Activated CD8-positive, alpha-beta memory T cell treated with anti-CD3 and anti-CD28 coated beads for 1 hour (primary cell): ENCODE measurements at places on chromosomes 4 and X.

DNA sequence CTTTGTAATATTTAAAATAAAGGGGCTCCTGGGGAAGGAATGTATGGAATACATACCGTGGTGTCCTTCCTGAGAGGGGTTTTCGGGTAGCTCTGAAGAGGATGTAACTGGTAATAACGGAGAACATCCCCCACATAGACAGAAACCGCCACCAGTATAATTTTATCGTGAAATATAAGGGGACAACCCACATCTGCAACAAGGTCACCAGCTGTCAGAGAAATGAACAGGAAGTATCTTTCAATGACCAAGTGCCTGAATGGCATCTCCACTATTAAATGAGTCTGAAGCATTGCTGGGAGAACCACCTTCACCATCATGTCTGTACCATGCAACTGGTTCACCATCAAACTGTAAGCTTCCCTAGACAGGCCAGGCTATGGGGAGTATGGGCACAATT, 31.7 kb downstream of the RNF175 start:
- no peak for DNase-seq

DNA sequence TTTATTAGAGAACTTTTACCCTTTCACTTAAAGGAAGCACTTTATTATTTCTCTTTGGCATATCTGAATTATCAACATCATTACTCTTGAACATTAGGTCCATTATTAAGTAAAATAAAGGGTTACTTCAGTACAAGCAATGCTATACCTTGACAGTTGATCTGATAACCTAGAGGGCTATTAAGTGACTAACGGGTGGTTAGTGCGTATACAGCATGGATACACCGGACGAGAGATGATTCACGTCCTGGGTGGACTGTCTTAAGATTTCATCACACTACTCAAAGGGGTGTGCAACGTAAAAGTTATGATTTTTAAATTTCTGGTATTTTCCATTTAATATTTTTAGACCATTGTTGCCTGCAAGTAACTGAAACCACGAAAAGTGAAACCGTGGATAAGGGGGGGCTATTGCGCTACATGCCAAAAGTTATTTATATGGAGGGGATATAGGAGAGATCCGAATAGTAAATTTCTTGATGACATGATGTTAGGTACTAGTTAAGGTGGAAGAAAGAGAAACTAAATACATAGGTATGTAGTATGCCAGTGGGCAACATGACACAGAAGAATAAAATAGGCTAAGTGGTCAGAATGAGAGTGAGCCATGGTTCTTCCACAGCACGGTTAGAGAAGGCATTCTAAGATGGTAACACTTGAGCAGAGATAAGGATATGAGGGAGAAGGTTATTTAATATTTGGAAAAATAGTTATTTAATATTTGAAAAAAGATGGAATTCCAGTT, 230.8 kb upstream of the ANKRD50 start:
- DNase-seq: no peak

GRCh38 chrX:138711399-138712347, at the start of gene FGF13:
Gene FGF13, minus strand, starts transcription at chrX:138711717. Its CDS starts 714 bp downstream, at chrX:138711003.
- no peak for DNase-seq

DNA sequence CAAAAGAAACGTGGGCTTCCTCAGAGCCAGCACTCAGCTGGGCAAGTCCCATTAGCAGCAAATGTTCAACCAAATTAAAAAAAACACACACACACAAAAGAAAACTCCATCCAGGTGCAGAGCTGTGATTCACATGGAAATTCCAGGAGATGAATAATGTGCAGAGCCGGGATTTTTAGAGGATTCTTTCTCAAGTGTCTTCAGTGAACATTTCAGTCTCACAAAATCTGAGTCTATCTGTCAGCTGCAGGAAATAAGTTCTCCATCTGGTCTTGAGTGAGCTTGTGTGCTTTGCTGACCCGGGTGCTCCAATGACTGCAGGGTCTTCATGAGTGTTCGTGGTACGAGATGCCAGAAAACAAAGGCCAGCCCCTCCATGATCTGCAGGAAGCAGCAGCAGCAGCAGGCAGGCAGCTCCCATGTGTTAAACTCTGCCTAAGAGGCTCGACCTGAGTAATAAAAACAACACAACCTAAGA, 44.3 kb downstream of the RASGEF1B start:
- no peak for DNase-seq

DNA sequence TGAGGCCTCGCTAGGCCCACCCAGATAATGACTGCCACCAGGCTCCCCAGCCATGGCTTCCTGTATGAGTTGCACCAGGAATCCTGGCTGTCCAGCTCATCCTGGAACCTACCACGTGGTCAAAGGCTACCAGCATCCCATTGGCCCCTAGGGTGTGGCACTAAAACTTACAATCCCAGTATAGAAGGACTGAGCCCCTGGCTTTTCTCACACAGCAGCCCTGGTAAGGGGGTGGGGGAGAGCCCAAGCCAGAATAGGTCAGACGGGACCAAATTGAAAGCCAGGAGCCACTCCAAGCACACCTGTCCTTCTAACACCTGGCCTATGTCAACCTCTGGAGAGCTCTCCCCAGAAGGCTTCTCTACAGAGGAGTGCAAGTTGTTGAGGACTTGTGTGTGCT, 269.3 kb upstream of the AGTR2 start:
- no peak for DNase-seq

DNA sequence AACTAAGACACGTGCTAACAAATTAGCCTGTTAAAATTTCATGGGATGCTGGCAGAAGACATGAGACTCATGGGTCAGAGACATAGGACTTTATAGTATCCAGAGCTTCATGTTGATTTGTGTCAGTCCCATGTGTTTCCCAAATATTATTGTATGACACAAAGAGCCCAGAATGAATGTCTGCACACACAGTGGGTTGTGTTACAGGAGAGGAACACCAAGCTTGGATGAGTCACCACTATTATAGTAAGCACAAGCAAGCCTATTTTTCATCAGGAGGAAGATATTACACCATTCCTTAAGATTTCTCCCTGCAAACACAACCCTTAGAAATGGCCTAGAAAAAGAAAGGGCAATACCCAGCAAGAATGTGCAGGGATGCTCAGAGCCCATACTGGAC, 15.4 kb downstream of the BBS12 start:
- no peak for DNase-seq

DNA sequence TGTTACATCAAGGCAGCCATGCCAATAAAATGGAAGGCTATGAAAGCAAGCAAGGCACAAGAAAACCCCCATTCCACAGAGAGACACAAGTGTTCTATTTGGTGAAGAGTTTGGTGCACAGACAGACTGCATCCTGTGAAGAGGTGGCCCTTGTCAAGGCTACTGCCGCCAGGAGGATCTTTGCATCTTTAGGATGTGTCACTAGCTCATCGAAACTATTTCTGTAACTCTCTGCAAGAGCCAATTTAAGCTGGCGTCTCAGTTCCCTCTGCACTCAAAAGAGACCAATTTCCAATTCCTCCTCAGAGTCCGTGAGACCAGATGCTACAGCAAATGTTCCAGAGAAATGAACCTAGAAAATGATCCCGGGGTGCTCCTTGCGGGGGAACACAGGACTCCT, 91.0 kb downstream of the PHKA2 start:
- DNase-seq: no peak

DNA sequence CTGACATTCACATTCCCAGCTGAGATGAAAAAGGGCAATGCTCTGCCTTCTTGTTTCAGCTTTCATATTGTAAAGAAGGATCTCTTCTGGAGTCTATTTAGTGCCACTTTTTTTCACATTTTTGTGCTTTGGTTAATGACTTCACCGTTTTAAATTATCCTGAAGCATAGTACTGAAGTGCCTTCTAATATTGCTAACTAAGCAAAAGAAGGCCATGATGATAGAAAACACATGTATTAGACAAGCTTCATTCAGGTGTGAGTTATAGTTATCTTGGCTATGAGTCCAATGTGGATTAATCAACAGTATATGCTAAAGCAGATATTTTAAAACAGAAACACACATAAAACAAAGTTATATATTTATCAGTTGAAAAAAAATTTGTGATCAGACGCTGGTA, 40.4 kb downstream of the NXT2 start:
- no peak for DNase-seq

GRCh38 chr4:138035781-138036258, 206.3 kb downstream of the SLC7A11 start:
- DNase-seq: no peak

GRCh38 chrX:35919536-35920309, at the start of gene CFAP47:
Gene CFAP47, plus strand, starts transcription at chrX:35919734. Its CDS starts 66 bp downstream, at chrX:35919800.
- no peak for DNase-seq

DNA sequence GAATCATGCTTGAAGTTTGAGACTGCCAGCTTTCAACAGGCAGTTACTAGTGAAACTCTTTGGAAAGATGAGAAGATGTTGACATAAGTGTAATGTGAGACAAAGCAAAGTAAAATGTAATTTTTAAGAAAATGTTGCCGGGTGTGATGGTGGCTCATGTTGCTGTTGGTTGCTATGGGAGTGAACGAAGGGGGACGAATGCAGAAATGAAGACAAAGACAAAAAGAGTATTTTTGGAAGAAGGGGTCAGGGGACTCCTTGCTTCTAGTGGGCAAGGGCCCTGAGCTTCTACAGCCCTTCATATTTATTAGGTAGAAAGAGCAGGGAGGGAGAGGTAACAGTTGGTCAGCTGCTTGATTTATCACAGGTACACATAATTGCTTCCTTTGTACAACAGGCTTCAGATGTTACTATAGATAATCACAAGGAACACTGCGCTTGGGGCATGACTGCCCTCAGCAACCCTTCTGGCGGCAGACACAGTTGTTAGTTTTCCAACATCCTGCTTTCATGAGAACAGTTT, 11.9 kb upstream of the UGDH start:
- DNase-seq: no peak

GRCh38 chrX:55796496-55796895, 78.9 kb downstream of the RRAGB start:
- DNase-seq: no peak

DNA sequence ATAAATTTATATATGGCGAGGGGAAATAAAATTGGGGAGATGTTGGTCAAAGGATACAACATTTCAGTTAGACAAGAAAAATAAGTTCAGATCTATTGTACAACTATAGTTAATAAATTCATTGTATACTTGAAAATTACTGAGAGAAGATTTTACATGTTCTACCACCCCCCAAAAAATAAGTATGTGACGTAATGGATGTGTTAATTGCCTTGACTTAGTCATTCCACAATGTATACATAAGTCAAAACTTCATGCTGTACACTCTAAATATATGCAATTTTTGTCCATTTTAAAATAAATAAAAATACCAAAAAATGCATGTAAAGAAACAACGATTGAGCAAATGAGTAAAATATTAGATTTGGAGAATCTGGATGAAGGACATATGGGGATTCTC, 1.8 kb downstream of the USP11 start:
- no peak for DNase-seq

DNA sequence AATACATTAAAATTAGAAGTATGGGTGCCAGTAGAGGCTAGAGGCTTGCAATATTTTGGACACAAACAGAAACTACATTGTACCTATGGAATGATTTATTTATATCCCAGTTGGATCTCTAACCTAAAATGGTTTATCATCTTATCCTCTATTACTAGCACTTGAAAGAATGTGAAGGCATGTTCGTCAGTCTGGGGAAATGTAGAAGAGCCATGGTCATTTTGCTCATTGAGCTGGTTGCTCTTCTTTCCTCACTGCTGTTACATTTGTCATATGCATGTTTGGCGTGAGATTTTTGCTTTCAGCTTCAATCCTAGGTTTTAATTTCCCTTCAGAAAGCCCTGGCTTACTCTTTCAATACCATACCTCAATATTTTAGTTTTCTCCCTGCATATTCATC, 82.4 kb upstream of the MYOZ2 start:
- DNase-seq: no peak

- DNase-seq: no peak
Observed at GRCh38 chrX:114635986-114636385, 52.1 kb downstream of the HTR2C start.

- DNase-seq: peak; percentile 50
Observed at GRCh38 chrX:47380268-47380667, 9.9 kb downstream of the ZNF157 start.

DNA sequence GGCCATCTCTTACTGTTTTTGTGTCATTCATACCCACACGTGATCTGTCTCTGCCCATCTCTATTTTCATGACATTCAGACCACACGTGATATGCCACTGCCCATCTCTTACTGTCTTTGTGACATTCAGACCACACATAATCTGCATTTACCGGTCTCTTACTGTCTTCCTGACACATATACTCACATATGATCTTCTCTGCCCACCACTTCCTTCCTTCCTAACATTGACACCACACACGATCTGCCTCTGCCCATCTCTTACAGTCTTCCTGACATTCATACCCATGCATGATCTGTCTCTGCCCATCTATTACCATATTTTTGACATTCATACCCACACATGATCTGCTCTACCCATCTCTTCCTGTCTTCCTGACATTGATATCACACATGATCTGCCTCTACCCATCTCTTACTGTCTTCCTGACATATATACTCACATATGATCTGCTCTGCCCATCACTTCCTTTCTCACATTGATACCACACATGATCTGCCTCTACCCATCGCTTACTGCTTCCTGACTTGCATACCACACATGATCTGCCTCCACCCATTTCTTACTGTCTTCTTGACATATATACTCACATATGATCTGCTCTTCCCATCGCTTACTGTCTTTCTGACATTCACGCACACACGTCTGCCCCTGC, 36.1 kb downstream of the SCML1 start:
- DNase-seq: no peak

DNA sequence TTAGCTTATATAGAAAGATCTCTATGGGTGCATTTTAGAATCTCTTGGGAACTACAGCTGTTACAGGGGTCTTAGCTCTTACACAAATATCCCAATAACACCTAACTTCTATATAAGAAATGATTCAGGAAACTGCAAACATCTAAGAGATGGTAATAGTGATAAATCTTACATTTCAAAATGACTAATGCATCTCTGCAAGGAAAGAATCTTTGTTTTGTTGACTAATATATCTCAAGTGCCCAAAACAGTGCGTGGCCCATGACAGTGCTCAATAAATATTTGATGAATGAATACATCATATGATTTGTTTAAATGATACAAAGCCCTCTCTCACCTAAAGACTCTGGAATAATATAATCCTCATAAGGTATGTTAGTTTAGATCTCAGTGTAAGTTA, 47.5 kb downstream of the CENPE start:
- DNase-seq: no peak

DNA sequence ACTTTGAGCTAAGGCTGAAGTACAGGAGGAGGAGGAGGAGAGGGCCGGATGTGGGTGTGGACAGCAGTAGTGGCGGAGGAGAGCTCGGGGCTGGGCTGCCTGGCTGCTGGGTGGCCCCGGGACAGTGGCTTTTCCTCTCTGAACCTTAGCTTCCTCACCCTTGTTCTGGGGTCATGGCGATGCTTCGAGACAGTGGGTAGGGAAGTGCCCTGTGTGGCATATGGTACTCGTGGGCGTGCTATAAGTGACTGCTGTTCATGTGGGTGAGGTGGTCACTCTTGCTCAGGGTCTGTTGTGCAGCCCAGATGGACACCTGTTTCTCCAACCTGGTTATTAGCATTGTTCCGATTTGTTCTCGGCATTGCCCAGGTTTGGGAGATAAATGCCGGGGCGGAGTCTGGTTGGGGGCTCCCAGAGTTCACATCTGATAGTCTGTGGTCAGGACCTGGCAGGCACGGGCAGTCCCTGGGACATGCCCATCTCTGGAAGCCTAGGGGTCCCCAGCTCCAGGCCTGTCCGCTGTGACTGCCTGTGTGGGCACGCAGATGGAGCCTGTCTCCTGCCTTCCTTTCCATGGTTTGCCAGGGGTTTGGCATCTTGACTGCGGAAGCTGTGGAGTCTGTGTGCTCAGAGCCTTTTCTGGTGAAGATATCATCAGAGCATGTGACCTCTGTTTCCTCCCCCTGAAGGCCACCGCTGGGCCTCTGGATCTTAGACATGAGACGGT, 4.9 kb upstream of the CPZ start:
- DNase-seq: no peak

GRCh38 chrX:46715530-46715929, 43.4 kb downstream of the SLC9A7 start:
- DNase-seq: no peak
